GM18507 (cell line): ENCODE measurements at places on chromosomes 4 and X.

- no peak for DNase-seq
These were observed 1038.3 kb upstream of the SLIT2 start for GRCh38 chr4:19213388-19213787.

GRCh38 chr4:56743550-56743949 lies 62.5 kb upstream of the HOPX start:
- no peak for DNase-seq

DNA sequence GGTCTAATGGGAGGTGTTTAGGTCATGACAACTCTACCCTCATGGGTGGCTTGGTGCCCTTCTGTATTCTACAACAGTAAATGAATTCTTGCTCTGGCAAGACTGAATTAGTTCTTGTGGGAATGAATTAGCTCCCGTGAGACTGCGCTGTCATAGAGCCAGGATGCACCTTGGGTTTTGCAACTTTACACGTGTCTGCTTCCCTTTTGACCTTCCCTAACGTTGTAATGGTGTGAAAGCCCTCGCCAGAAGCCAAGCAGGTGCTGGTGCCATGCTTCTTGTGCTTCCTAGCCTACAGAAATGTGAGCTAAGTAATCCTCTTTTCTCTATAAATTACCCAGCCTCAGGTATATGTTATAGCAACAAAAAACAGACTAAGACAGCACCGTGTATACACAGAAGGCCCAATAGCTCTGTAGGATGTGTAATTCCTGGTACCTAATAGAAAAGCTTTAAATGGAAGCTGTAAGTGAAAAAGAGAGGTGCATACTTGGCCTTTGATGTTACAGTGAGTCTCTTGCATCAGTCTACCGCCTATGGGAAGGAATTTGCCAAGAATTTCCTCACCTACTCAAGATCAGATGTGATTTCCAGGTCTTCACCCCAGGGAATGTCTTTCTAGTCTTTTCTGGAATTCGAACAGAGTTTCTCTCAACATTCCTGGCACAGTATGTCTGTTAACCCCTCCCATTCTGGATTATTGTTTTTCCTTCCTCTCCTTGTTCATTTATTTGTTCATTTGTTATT lies 3.2 kb upstream of the ENPEP start:
- no peak for DNase-seq

- DNase-seq = no peak
These were observed 76.0 kb downstream of the NAT8L start for GRCh38 chr4:2135083-2135482.

- no peak for DNase-seq
These were observed 86.2 kb upstream of the HS3ST1 start for GRCh38 chr4:11514779-11515419.

- DNase-seq = no peak
These were observed 136.2 kb upstream of the HCCS start for GRCh38 chrX:10974920-10975319.
